ENCODE measurements at places on chromosomes 4 and X.

- DNase-seq = no peak
Measured at GRCh38 chr4:98653890-98654867, 4.2 kb downstream of the TSPAN5 start.

- no peak for DNase-seq
Measured at GRCh38 chrX:81957900-81958545, 756.1 kb downstream of the SH3BGRL start.

DNA sequence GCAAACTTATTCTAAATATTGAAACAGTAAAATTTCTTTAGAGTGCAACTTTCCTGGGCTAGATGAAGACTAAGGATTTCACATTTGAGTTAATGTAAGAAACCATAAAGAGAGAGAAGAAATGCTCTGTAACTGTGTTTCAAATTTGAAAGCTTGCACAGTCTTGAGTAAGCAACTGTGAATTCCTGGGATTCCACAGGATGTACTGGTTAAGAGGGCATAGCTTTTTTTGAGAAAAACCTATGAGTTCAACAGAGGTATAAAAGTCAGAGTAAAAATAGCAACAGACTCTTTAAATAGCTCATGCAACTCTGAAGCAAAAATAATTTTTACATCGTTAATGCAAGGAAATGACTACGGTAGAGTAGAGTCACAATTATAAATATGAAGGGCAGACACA, 25.5 kb downstream of the ZNF330 start:
- no peak for DNase-seq

- DNase-seq = no peak
Measured at GRCh38 chr4:167717495-167717894, 374.8 kb upstream of the ANXA10 start.

GRCh38 chrX:103533511-103534216, 14.4 kb upstream of the RAB40A start:
- peak; percentile 43 for DNase-seq

All from activated CD8-positive, alpha-beta memory T cell treated with anti-CD3 and anti-CD28 coated beads for 48 hours (primary cell).